Activated CD4-positive, alpha-beta T cell treated with anti-CD3 and anti-CD28 coated beads, Interleukin-2, amount 10 ng/mL, durations not matched to agents 24 days and 14 days (primary cell): ENCODE measurements at places on chromosomes 5 and 9. TPM values are rescaled to one million over a fixed set of nuclear protein-coding genes. Genes with fewer than 3 reads are reported as not detected.
A peak's percentile ranks its signal among the peaks of the same experiment; 100 is the strongest.

DNA sequence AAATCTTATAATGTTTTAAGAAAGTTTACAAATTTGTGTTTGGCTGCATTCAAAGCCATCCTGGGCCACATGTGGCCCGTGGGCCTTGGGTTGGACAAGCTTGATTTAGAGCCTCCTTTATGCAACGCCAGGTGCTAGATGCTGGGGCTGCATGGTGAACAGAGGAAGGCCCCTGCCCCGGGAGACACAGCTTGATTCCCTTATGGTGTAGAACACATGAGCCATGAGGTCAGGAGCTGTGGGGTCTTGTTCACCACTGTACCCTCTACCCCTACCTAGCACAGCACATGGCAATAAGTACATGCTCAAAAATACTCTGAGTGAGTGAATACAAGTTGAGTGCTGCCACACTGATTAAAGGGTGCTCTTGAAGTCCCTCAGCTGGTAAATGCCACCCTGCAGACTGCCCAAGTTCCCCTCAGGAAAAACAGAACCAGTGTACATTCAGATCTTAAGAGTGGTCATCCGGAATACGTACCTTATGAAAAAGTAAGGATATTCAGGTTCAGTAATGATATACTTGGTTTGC is 71.9 kb downstream of the ARRDC3 start:
- peak overlapping the region; percentile 80 for H3K27ac ChIP-seq
- peaks cover 5% of the 10 kb centered on the region for H3K36me3 ChIP-seq
- H3K27me3 ChIP-seq = no peaks in the 10 kb centered on the region

DNA sequence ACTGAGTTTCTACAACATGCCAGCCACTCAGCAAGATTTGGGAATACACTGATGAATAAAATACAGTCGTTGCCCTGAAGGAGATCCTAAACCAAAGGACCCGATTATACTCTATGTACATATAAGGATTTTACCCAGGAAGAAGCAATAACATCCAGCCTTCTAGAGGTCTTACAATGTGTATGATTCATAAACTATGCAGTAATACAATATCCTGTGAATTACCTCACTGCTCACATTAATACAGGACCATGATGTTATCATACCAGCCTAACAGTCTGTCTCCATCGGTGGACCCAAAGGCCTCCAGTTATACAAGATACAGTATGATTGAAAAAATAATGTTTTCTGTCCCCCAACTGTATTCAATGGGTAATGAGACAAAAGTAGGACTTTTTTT is 310.5 kb upstream of the TRPM3 start:
- no peaks in the 10 kb centered on the region for H3K36me3 ChIP-seq
- H3K27ac ChIP-seq = no peak overlapping the region
- no peak overlapping the region for H3K4me3 ChIP-seq
- DNase-seq = no peak
- no peaks in the 10 kb centered on the region for H3K4me1 ChIP-seq

DNA sequence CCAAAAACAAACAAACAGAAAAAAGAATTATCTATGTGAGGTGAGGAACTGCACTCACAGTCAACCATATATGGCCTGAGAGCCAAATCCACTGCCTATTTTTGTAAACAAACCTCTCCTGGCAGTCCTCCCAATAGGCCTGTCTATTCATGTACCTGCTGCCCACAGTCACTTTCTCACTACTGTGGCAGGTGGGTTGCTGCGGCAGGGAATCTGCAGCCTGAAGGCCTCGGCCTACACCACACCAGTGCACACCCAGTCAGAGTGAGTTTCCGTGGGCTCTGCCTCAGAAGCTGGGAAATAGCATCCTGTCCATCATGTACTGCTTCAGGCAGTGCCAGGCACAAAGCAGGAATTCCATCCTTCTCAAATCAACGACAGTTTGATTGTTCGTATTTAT is 82.3 kb downstream of the SPTLC1 start:
- no peaks in the 10 kb centered on the region for H3K4me1 ChIP-seq
- no peaks in the 10 kb centered on the region for H3K27me3 ChIP-seq
- no peak for DNase-seq
- no peak overlapping the region for H3K27ac ChIP-seq
- peaks cover 40% of the 10 kb centered on the region for H3K36me3 ChIP-seq
- no peak overlapping the region for H3K4me3 ChIP-seq

Gene SPZ1
- total RNA-seq = not detected in 2 replicates

Gene CTXN3
- not detected in 2 replicates for total RNA-seq

DNA sequence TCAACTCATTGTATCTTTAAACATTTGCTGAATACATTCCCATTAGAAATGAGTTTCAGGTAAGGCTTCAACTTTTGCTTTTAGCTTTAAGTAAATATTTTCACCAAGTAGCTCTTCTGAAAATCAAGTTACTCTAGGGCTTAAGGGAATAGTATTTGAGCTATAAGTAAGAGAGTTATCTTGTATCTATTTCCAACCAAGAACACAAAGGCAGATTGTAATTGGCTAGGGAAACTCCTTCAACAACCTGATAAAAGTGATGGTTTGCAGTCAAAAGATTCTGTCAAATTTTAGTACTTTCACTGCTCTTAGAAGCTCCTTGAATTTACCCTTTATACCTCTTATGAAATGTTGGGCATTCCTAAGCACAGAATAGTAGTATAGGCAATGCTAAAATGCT is 13.0 kb downstream of the ELL2 start:
- no peaks in the 10 kb centered on the region for H3K27me3 ChIP-seq
- H3K4me1 ChIP-seq = peaks cover 50% of the 10 kb centered on the region
- H3K4me3 ChIP-seq = no peak overlapping the region
- no peak overlapping the region for H3K27ac ChIP-seq
- DNase-seq = no peak

Gene PCDHB11
- total RNA-seq = not detected in 2 replicates

Gene IFNK
- not detected in 2 replicates for total RNA-seq
